ENCODE measurements at places on chromosomes 16 and 17.
A peak's percentile ranks its signal among the peaks of the same experiment; 100 is the strongest.

DNA sequence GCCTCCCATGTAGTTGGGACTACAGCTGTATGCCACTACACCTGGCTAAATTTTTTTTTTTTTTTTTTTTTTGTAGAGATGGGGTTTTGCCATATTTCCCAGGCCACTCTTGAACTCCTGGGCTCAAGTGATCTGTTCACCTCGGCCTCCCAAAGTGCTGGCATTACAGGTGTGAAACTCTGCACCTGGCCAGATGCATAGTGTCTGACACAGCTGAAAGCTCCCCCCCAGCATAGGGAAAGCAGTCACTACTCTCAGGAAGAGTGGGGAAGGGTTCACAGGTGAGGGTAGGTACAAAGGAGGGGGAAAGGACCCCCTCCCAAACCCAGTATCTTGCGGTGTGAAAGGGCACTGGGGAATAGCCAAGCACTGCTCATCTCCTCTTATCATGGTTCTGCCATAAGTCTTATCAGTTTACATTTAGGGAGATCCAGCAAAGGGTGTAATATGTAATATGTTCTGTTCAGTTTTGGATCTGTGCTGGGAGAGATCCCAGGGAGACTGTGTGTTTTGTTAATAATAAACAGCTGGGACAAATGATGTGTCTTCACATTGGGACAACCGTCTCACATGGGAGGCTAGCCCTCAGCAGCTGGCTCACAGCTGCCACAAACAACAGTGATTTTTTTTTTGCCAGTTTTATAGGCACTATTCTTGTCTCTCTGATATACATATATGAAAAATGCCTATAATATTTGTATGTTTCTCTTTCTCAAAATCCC lies 6.8 kb upstream of the CAVIN1 start:
- no peak for DNase-seq

- DNase-seq: no peak
Measured at GRCh38 chr17:36661047-36661666, 59.8 kb downstream of the MRM1 start.

DNA sequence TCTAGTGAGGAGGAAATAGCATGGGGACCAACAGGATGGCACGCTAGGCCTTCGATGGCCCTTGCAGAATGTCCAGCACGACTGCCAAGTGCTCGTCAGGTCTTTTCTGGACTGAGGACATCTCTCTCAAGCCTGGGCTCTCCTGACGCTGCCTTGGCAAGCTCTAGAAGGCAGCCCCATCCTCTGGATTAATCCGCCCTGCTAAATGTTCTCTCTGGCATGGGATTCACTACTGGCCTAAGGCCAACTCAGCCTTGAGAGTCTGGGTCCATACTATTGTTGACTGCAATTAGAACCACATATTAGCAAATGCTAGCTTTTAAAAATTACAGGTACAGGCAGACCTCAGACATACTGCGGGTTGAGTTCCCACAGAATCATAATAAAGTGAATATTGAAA lies 2.5 kb upstream of the CEP295NL start:
- DNase-seq: no peak

- DNase-seq: no peak
Measured at GRCh38 chr16:53614346-53614745, 89.3 kb downstream of the RPGRIP1L start.

- no peak for DNase-seq
Measured at GRCh38 chr17:41647038-41647813, 22.9 kb upstream of the KRT17 start.

DNA sequence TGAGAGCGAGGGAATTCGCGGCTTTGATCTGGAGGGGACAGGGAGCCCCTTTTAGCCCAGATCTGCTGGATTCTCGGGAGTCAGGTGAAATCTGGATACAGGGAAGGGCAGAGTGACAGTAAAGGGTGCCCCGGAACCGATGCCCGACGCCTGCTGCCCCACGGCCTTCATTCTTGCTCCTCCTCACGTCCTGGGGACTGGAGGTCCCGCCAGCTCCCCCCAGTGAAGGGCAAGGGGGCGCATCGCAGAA lies 596 bp downstream of the OR1F1 start:
- no peak for DNase-seq

GRCh38 chr16:21100447-21100846 lies 50.2 kb downstream of the DNAH3 start:
- no peak for DNase-seq

GRCh38 chr16:49312389-49312985 lies 30.8 kb upstream of the CBLN1 start:
- no peak for DNase-seq

DNA sequence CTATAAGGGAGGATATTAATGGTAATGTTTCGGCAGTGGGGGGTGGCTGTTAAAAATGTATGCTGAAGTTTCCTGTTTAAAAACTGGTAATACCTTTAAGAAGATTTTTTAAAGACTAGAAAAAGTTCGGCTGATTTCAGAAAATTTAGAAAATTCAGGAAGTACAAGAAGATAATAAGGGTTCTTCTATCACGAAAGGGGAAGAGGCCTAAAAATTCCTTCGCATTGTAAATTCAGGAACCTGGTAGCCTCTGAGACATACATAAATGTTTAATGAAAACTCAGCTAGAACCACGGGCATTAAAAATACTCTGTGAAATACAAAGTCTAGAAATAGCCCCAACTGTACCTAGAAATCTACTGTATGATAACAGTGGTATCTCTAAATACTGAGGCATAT lies 181.2 kb downstream of the PARN start:
- DNase-seq: no peak

DNA sequence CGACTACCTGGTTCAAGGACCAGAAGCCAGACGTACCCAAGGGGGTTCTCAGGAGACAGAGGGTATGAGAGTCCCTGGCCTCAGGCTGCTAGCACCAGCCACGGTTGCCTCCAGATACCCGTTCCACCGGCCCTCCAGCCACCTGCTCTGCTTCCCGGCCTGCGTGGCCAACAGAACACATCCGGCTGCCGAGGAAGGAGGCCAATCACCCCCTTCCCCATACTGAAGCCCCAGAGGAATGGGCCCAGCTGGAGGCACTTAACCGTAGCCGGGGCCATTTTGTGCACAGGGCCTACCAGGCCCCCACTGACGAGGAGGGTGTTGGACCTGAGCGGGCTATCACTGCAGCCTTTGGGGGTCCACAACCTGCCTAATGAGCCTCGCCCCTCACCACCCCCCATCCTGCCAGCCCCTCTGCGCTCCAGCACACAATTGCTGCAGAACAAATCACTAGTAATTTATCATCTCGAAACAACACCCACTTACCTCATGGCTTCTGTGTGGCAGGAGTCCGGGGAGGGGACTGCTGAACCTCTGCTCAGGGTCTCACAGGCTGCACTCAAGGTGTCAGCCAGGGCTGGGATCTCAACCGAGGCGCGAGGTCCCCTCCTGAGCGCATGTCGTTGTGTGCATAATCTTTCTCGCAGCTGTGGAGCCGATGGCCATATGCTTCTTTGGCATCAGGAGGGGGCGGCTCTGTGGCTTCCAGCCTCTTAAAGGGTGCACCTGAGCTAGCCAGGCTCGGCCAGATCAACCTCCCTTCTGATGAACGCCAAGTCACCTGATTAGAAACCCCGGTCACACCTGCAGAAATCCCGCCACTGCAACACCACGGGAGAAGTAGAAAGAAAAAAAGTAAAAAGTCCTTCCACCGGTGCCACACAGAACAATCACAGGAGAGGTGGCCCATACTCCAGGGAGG lies 10.1 kb upstream of the KREMEN2 start:
- DNase-seq: no peak

- DNase-seq: no peak
Measured at GRCh38 chr16:83959656-83960434, 6.8 kb downstream of the OSGIN1 start.

GRCh38 chr16:55302635-55303034 lies 21.4 kb upstream of the IRX6 start:
- DNase-seq: no peak

DNA sequence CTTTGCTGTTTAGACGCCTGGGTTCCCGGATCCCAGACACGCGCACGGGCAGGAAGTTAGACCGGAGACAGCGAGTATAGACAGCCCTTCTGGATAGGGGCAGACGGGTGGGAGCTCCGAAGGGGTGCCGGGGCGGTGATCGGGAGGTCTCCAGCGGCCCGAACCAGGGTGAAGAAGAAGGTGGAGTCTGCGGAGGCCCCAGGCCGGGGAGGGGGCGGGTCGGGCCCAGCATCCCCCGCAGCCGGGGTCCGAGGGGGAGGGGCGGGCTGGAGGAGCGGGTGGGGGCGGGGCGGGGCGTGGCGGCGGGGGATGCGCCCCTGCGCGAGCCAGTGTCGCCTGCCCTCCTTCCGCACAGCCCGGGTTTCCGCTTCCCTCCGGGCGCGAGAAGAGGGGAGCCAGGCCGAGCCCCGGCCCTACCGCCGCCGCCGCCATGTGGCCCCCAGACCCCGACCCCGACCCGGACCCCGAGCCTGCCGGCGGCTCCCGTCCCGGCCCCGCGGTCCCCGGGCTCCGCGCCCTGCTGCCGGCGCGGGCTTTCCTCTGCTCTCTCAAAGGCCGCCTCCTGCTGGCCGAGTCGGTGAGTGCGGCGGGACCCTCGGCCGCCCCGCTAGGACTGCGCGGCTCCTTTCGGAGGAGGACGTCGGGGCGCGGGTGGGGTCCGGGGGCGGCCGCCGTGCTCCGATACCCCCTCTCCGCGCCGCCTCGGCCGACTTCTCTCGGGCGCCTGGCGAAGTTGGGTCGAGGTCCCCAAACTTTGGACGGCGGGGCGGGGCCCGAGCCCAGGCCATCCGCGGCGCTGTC lies at the start of gene CMTM3:
CMTM3 (plus strand) TSS at position 329 of the 801 bp plus-strand sequence; CDS start at position 431, 102 bp downstream.
- peak; percentile 77 for DNase-seq

- no peak for DNase-seq
Measured at GRCh38 chr16:50182441-50182840, 29.3 kb downstream of the TENT4B start.

GRCh38 chr17:45425125-45425983 lies 7.3 kb downstream of the ARHGAP27 start:
- no peak for DNase-seq

- DNase-seq: no peak
Measured at GRCh38 chr17:34246446-34246845, 8.6 kb upstream of the CCL2 start.

GRCh38 chr16:85334718-85335583 lies 222.7 kb upstream of the CIBAR2 start:
- peak; percentile 12 for DNase-seq
